ENCODE measurements at places on chromosomes 13 and 19.
A peak's percentile ranks its signal among the peaks of the same experiment; 100 is the strongest.

GRCh38 chr13:74930402-74931165, 551.4 kb downstream of the TBC1D4 start:
- no peak for DNase-seq

- no peak for DNase-seq
Measured at GRCh38 chr13:105925496-105925895, 610.0 kb downstream of the EFNB2 start.

GRCh38 chr19:48458016-48458415, 2.6 kb downstream of the KCNJ14 start:
- no peak for DNase-seq

DNA sequence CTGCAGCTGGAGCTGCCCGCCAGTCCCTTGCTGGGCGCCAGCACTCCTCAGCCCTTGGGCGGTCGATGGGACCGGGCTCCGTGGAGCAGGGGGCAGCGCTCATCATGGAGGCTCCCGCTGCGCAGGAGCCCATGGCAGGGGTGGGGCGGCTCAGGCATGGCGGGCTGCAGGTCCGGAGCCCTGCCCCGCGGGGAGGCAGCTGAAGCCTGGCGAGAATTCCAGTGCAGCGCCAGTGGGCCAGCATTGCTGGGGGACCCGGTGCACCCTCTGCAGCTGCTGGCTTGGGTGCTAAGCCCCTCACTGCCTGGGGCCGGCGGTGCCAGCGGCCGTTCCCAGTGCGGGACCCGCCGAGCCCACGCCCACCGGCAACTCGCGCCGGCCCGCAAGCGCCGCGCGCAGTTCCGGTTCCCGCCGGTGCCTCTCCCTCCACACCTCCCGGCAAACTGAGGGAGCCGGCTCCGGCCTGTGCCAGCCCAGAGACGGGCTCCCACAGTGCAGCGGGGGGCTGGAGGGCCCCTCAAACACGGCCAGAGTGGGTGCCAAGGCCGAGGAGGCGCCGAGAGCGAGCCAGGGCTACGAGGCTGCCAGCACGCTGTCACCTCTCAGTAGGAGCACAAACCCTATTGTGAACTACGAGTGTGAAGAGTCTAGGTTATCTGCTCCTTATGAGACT, 687.1 kb downstream of the PCDH17 start:
- no peak for DNase-seq

DNA sequence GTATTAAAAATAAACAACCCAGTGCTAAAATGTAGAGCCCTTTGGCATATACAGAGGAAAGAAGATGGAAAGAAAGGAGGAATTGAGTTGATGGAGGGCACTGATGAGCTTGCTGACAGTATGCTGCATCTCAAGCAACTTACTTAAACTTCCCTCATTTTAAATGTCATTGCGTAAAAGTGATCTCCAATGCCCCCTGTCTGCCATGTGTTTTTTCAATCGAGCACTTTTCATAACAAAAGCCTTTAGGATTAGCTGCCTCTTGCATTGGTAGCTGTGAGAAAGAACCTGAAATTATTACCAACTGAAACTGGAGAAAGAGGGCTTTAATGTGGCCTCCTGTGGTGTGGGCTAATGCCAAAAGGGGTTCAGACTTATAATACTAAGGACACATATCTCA, 541.6 kb downstream of the SUCLA2 start:
- DNase-seq = no peak

- no peak for DNase-seq
Measured at GRCh38 chr13:113343692-113343968, 20.3 kb downstream of the GRTP1 start.

DNA sequence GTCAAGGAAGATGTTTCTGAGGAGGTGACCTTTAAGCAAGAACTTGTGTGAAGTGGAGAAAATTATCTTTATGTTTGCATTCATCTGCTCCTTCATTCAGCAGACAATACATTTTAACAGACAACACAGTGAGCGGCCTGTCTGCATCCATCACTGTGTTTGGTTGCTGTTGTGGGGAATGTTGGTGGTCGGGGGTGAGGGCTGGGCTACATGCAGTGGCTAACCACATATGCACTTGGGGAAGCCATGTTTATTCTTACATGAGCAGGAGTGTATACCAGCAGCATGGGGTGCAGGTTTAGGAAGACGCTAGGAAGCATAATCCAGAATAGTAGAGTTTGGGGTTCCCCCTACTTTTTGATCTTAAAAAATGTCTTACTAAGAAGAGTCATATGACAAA, 66.4 kb downstream of the DHRS12 start:
- DNase-seq = no peak

DNA sequence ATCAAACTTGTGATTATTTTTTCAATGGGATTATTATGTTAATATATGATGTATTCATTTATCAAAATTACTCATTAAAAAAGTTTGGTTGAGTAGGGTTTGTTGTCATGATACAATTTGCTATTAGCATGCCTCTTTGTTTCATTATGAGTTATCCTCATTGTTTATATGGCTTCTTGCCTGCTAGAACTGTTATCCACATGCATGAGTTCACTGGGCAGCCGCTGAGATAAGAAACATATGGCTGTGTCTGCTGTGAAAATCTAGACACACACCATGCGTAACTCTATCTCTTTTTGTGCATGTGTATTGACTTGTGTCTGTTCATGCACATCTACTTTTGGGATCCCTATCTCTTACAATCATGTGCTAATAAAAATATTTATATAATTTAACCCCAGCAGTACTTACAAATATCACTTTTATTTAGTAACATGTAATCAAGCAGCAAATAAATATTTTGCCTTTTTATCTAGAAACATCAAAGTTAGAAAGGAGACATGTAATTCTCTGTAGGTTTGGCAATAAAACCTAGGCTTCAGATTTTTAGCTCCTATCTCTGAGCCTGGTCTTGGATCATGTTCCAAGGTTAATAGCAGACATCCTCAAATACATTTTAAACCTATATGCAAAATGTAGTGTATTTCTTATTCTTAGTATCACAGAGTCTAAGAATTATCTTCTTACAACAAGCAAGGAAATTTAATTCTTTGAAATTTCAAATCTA, 11.2 kb upstream of the KLF12 start:
- DNase-seq = no peak

GRCh38 chr13:39039041-39039440, 785 bp downstream of the NHLRC3 start:
- no peak for DNase-seq

- peak; percentile 56 for DNase-seq
Measured at GRCh38 chr13:75803164-75803611, 167.1 kb downstream of the LMO7 start.

DNA sequence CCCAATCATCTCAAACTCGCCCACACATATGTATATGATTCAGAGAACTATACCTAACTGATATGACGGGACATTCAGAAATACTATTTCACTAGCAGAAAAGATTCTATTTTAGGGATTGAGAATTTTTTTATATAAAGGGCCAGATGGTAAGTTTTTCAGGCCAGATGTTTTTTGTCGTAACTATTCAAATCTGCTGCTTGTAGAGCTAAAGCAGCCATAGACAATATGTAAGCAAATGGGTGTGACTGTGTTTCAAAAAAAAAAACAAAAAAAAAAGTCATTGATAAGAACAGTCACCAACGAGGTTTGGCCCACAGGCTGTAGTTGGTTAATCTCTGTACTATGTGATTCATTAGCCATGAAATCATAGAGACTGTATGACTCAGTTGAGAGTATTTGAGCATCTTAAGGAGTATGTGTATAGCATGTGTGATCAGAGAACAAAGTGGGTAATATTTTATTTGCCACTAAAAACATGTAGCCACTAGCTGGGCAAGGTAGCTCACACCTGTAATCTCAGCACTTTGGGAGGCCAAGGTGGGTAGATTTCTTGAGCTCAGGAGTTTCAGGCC, 2724.7 kb downstream of the PCDH9 start:
- no peak for DNase-seq

DNA sequence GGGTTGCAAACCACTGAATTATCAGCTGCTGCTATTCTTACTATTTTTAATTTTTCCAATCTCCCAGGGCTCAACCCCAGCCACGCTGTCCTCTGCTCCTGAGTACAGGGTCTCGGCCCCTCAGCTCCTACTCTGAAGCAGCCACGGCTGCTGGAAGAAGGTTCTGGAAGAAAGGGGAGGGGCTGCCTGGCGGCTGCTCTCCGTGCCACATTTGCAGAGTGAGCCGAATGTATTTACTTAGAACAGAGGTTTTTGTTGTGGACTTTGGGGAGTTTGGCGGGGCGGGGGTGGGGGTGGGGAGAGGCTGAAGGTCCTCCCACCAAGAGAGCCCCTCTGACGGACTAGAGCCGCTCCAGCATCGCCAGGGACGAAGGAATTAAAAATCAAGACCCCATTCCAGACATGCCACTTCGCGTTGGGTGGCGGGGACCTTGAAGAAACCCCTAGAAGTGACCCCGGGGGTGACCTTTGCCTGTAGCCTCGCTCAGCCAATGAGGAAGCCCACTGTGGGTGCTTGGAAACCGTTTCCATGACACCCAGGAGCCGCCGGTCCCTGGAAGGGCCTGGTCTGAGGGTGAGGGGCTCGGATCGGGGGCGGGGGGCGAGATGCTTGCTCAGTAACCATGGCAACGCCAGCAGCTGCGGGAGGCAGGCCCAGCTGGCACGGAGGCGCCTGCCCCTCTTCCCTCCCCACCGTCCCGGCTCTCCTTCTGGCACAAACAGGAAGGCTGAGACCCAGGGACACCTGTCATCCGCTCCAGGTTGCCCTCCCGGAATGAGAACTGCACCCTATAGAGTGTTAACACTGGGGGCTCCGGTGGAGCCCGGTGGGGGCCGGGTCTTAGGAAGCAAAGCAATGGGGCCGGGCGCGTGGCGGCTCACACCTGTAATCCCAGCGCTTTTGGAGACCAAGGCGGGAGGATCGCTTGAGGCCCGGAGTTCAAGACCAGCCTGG, 54.2 kb upstream of the PTPRS start:
- no peak for DNase-seq

- DNase-seq = no peak
Measured at GRCh38 chr19:1008268-1009040, 8.2 kb downstream of the GRIN3B start.

GRCh38 chr13:25906191-25906661, 145.6 kb downstream of the SHISA2 start:
- no peak for DNase-seq

DNA sequence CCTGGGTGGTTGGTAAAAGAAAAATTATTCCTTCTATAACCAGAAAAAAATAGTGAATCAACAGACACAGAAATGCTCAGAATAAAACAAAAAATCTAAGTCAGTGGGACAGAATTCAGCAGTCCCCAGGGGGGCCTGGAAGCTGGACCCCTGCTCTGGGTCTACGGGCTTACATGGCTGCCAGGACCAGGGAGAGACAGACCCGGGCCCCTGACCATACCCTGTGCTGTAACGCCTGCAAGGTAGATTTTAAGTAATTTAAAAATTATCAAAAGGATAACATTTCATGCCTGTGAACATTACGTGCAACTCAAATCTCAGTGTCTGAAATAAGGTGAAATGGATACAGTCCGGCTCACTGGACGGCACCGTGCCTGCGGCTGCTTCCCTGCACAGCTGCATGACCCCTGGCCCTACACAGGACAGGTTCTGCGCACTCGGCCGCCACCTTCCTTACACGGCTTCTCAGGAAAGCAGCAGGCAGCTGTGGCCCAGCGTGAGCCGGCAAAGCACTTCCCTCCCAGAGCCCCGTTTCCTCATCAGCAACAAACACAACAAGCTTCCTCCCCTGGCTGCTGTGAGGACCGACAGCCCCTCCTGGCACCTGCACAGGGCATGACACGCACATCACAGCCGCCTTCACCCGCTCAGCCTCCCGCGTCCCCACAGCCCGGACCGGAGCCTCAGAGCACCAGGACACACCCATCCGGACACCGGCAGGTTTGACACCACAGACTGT, 22.2 kb downstream of the RASA3 start:
- DNase-seq = peak; percentile 82

DNA sequence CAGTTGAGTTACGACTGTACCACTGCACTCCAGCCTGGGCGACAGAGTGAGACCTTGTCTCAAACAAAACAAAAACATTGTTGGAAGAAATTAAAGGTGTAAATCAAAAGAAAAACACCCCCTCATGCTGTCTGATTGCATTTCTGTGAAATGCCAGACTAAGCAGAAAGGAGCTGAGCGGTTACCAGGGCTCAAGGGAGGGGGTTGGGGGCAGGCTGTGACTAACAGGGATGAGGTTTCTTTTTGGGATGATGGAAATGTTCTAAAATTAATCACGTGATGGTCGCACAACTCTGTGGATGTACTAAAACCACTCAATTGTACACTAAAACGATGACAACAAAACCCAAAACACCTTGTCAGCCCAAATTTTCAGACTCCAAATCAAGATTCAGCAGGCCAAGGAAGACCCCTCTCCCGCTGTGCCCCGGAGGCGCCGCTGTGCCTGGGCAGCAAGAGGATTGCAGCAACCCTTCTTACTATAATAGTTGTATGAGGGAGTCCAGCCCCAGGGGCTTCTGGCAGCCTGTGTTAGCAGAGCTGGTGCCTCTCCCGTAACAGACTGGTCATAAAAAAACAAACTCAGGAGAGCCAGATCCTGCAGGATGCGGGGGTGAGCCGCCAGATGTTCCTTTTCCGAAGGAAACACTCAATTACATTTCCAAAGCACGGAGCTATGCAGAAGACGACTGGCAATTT, 20.9 kb downstream of the CAPS start:
- no peak for DNase-seq

GRCh38 chr13:104382951-104383350, 1316.7 kb upstream of the SLC10A2 start:
- no peak for DNase-seq

DNA sequence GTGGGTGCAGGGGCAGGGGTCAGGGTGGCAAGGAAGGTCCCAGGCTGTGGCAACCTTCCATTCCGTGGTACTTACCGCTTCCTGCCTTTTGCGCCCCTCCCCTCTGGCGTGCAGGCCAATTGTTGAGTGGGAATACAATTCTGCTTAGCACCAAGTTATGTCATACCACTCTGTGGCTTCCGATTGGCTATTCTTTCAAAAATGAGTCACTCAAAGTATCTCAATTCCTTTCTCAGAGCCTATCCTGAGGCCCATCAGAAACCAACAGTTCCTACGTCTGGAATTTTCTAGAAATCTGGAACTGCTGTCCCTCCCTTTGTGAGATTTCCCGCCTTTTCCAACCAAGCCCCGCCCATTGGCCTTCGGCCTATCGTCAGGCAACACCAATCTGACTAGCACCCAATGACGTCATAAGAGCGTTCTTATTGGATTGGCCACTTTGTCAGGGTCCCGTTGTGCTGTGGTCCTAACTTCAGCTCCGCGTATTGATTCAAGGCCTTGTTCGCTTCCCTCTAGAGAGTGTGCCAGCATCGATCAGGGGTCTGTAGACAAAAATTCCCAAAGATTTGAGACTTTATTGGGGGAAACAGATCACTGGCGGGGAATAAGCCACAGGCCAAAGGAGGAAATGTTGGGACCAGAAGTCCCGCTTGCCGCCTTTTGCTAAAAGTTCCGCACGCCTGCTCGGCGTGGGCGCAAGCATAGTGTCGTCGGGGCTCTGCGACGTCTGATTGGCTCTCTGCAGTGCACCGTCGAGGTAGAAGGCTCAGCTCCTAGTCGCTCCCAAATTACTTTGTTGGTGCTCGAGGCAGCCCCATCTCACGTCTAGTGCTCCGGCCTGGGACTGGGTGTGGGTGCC, 11.7 kb downstream of the NTN5 start:
- peak; percentile 77 for DNase-seq

GRCh38 chr19:10173527-10173926, 21.2 kb downstream of the DNMT1 start:
- no peak for DNase-seq

GRCh38 chr19:57651654-57651996, 17.1 kb upstream of the ZSCAN4 start:
- DNase-seq = no peak

GRCh38 chr19:2488405-2488941, 12.5 kb downstream of the GADD45B start:
- DNase-seq = no peak

- DNase-seq = no peak
Measured at GRCh38 chr19:11821474-11822109, 7.5 kb downstream of the ZNF440 start.

- no peak for DNase-seq
Measured at GRCh38 chr19:16876904-16877361, 11.9 kb upstream of the F2RL3 start.
